ENCODE measurements at places on chromosomes 2 and 18. TPM values are rescaled to one million over a fixed set of nuclear protein-coding genes. Genes with fewer than 3 reads are reported as not detected.
A peak's percentile ranks its signal among the peaks of the same experiment; 100 is the strongest.

PLEKHM3 gene
- total RNA-seq = 19.5 TPM

NT5C1B gene
- total RNA-seq = not detected

CDK15 gene
- total RNA-seq = 0.61 TPM

ERBB4 gene
- 1.8 TPM for total RNA-seq

ANKRD62 gene
- total RNA-seq = 0.17 TPM

DNA sequence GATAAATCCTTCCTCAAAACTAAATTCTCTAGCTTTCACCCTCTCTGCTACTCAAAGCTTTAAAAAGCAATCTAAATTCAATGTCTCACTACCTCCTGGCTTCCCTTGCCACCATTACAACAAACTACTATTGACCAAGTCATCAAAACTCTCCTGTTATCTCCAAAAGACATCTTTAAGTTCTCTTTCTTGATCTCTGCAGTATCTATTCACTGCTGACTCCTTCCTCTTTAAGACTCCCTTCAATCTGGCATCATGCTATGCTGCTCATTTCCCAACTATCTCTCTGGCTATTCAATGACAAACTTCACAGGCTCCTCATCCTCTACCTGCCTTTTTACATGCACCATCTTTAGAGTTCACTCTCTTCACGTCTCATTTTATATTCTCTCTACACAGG is 5.9 kb downstream of the PPP3R1 start:
- H3K4me3 ChIP-seq = no peak overlapping the region
- no peak overlapping the region for H3K27ac ChIP-seq
- H3K36me3 ChIP-seq = no peaks in the 10 kb centered on the region
- peaks cover 7% of the 10 kb centered on the region for H3K4me1 ChIP-seq

DNA sequence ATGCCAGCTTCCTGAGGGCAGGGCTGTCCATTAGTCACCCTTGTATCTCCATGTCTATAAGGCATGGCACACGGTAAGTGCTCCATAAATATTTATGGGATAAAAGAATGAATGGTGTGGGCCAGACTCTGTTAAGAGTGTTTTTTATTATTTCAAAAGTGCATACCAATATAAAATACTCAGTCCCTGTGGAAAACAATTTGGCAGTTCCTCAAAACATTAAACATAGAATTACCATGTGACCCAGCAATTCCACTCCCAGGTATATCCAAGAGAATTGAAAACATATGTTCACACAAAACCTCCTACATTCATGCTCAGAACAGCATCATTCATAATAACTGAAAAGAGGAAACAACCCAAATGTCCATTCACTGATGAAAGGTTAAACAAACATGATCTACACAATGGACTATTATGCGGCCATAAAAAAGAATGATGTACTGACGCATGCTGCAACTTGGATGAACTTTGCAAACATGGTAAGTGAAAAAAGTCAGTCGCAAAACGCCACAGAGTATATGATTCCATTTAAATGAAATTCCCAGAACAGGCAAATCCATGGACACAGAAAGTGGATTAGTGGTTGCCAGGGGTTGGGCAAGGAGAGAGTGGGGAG is 69.1 kb upstream of the TCF7L1 start:
- peaks cover 20% of the 10 kb centered on the region for H3K27me3 ChIP-seq
- no peaks in the 10 kb centered on the region for H3K36me3 ChIP-seq
- peaks cover 32% of the 10 kb centered on the region for H3K4me1 ChIP-seq
- H3K27ac ChIP-seq = peak overlapping the region; percentile 9

DNA sequence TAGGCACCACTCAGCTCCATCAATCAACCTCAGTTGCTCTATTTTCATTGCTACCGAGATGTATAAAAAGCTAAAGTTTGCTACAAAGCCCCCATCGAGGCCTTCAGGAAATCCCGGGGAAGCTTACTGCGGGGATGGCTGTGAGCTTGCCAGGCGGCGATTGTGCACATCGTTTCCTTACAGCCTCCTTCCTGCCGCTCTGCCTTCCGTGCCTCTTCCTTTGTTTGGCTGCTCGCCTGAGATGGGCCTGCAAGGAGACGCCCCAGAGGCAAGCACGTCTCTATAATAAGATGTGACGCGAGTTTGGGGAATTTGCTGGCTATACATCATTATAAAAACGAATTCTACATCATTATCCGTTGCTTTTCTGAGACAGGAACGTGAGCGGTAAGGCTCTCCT is 41.6 kb downstream of the DHRS9 start:
- no peak for DNase-seq
- no peaks in the 10 kb centered on the region for H3K4me1 ChIP-seq
- H3K27me3 ChIP-seq = no peaks in the 10 kb centered on the region
- no peak overlapping the region for H3K27ac ChIP-seq
- no peak overlapping the region for H3K4me3 ChIP-seq
- H3K36me3 ChIP-seq = no peaks in the 10 kb centered on the region

DNA sequence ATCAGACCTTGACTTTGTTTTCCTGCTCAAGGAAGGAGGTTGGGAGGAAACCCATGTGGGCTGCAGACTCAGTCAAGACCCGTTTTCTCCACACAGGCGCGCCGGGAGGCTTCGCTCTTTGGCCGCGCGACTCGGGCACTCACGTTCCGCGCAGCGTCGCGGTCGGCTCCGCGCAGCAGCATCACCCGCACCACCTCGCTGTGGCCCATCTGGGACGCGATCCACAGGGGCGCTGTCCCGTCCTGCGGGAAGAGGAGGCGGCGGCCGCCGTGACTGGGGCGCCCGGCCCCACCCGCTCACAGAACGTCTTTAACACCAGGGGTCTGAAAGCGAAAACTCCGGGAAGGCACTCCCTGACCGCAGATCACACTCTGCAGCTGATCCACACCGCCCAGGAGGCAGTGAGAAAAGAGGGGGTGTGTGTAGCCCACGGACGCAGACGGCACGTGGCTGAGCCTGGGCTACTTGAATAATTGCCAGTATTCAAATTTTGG is 33.1 kb upstream of the NPC1 start:
- DNase-seq = peak; percentile 49
- no peak overlapping the region for H3K27ac ChIP-seq

- no peaks in the 10 kb centered on the region for H3K36me3 ChIP-seq
- H3K27ac ChIP-seq = no peak overlapping the region
- no peak for DNase-seq
- peaks cover 1% of the 10 kb centered on the region for H3K27me3 ChIP-seq
- H3K4me1 ChIP-seq = peaks cover 3% of the 10 kb centered on the region
Measured at GRCh38 chr18:75054046-75054445, 154.9 kb downstream of the PTGR3 start.

DNA sequence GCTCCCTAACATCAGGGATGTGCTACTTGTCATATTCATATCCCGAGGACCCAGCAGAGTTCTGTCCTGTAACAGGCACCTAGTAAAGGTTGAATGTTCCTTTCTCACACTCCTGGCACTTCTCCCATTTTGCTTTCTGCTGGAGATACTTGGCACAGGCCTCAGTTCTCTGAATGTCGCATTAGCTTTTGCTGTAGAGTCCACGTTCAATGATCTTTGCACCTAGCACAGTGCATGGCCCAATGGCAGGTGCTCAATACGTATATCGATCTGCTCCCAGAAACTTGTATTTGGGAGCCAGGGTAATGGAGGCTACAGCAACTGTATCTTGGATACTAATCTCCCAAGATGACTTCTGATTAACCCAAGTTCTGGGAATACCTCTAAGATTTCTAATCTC is 24.8 kb upstream of the VPS4B start:
- peaks cover 4% of the 10 kb centered on the region for H3K27me3 ChIP-seq
- no peak overlapping the region for H3K27ac ChIP-seq
- H3K4me3 ChIP-seq = no peak overlapping the region
- H3K4me1 ChIP-seq = no peaks in the 10 kb centered on the region

- no peaks in the 10 kb centered on the region for H3K4me1 ChIP-seq
- H3K27me3 ChIP-seq = peaks cover 2% of the 10 kb centered on the region
- no peak overlapping the region for H3K27ac ChIP-seq
- H3K36me3 ChIP-seq = no peaks in the 10 kb centered on the region
- DNase-seq = no peak
- H3K4me3 ChIP-seq = no peak overlapping the region
Measured at GRCh38 chr2:215793747-215794595, 219.4 kb downstream of the MREG start.

- DNase-seq = no peak
- H3K4me1 ChIP-seq = no peaks in the 10 kb centered on the region
- no peaks in the 10 kb centered on the region for H3K36me3 ChIP-seq
- H3K4me3 ChIP-seq = no peak overlapping the region
- H3K27me3 ChIP-seq = peaks cover 2% of the 10 kb centered on the region
Measured at GRCh38 chr2:230170532-230170931, 49.3 kb downstream of the SP110 start.

Measured in glutamatergic neuron (in vitro differentiated cells).